HepG2 (cell line): ENCODE measurements at places on chromosomes 2 and 18. TPM values are rescaled to one million over a fixed set of nuclear protein-coding genes. Genes with fewer than 3 reads are reported as not detected.

DNA sequence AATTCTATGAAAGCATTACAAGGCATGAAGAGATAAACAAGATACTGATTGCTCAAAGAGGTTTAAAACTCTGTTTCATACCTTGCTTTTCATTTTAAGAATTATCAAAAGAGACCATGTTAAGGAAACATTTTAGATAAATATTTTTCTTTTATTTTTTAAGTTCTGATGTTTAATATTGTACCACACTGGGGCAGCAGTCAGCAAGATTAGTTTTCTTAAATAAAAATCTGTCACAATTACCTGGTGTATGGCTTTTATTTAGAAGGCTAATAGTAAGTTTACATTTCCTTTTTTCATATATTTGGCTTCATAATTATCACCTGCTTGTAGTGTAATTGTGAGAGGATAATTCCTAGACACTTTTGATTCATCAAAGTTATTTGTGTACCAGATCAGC is 46.4 kb downstream of the ZNF804A start:
- H3K4me1 ChIP-seq, result no peaks in the 10 kb centered on the region
- DNase-seq, result no peak
- no peaks in the 10 kb centered on the region for H3K36me3 ChIP-seq
- H3K27me3 ChIP-seq, result no peaks in the 10 kb centered on the region

DNA sequence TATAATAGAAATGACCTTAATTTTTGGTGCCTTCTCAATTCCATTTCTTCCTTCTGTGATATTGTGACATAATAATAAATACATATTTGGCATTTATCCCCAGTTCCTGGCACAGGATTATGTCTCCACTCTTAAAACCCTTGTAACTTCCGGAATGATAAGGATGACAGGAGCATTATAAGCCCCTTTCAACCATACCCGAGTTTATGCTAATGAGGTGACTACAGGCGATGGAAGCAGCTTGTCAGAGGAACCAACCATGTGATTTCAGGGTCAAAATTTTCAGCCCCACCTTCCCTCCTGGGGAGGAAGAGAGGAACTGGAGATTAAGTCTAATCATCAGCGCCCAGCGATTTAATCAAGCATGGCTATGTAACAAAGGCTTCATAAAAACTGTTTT is 528.5 kb upstream of the CRIM1 start:
- DNase-seq, result no peak
- no peaks in the 10 kb centered on the region for H3K36me3 ChIP-seq
- no peaks in the 10 kb centered on the region for H3K4me1 ChIP-seq

- no peaks in the 10 kb centered on the region for H3K27me3 ChIP-seq
- H3K4me3 ChIP-seq, result peak overlapping the region; percentile 97
- H3K4me1 ChIP-seq, result peaks cover 55% of the 10 kb centered on the region
- peak; percentile 62 for DNase-seq
Observed at GRCh38 chr2:169828141-169828811, 1.0 kb downstream of the UBR3 start.

DNA sequence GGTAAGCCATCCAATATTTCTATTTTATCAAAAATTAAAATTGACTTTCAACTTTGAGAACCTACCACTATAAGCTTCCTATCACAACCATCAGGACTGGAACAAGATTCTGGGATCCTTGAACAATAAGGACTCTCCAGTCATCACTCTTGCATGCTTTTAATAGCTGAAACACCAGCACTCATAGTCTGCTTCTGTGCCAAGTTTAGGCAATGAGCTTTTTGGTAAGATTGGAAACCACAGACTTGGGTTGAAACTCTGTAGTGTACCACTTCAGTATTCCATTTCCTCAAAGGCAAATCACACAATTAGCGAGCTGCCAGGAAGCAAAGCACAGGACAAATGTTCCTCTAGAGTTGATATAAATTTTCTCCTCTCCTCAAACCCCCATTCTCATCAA is 1065.8 kb upstream of the SLC39A10 start:
- no peaks in the 10 kb centered on the region for H3K27me3 ChIP-seq
- H3K27ac ChIP-seq, result no peak overlapping the region
- H3K4me3 ChIP-seq, result no peak overlapping the region
- H3K4me1 ChIP-seq, result no peaks in the 10 kb centered on the region
- H3K36me3 ChIP-seq, result no peaks in the 10 kb centered on the region
- DNase-seq, result no peak

DNA sequence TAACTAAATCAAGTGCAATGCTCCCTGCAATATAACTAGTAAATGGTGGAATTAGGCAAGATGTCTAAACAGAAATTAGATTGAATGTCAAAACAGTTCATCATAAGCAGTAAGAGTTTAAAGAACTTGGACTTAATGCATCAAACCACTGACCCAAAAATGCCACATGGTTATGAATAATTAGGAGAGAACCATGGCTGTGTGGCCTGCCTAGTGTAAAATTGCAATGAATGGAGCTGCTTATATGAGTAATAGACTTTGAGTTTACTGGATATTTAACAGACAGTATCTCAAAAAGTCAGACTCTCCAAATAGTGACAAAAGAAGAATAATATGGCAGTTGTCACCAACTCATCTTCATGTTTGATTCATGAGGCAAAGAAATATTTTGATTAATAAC is 101.6 kb upstream of the COL5A2 start:
- no peak overlapping the region for H3K4me3 ChIP-seq
- H3K4me1 ChIP-seq, result no peaks in the 10 kb centered on the region
- DNase-seq, result no peak
- H3K27ac ChIP-seq, result no peak overlapping the region
- H3K36me3 ChIP-seq, result no peaks in the 10 kb centered on the region

- H3K36me3 ChIP-seq, result no peaks in the 10 kb centered on the region
- peaks cover 19% of the 10 kb centered on the region for H3K4me1 ChIP-seq
- peak; percentile 15 for DNase-seq
- H3K27ac ChIP-seq, result no peak overlapping the region
- peak overlapping the region; percentile 52 for H3K4me3 ChIP-seq
Observed at GRCh38 chr2:142130111-142131009, 456 bp downstream of the LRP1B start.

GRCh38 chr2:75528221-75528977 is 32.3 kb downstream of the EVA1A start:
- no peaks in the 10 kb centered on the region for H3K27me3 ChIP-seq
- peaks cover 34% of the 10 kb centered on the region for H3K36me3 ChIP-seq
- peaks cover 91% of the 10 kb centered on the region for H3K4me1 ChIP-seq
- H3K27ac ChIP-seq, result peak overlapping the region; percentile 92

DNA sequence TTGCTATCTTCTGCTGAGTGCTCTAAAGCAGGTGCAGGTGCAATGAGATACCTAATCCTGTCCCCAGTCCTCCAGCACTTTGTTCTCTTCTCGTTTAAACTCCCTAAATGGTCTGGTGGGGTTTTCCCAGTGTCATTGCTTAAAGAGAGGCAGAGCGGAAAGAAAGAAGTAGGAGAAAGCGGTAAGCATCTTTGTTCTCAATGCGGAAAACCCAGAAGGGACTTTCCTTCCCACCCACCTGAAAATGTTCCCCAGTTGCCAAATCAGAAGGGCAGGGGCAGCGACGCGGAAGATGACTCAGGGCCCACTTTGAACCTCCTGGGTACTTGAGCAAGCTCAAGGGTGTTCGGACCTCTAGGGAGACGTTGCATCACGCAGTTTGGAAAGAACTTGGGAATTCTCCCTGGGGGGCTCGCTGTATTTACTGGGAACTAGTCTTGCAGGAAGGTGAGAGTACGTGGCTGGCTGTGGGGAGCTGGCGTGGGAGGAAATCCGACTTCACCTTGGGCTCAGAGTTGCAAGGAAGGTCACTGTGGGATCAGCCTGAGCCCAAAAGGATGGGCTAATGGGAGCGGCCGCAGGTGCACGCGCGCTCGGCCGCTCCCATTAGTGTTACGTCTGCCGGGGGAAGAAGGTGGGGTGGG is 589 bp upstream of the SGPP2 start:
- H3K36me3 ChIP-seq, result no peaks in the 10 kb centered on the region
- no peak overlapping the region for H3K4me3 ChIP-seq
- no peak for DNase-seq
- no peak overlapping the region for H3K27ac ChIP-seq
- no peaks in the 10 kb centered on the region for H3K4me1 ChIP-seq
- peaks cover 3% of the 10 kb centered on the region for H3K27me3 ChIP-seq

GRCh38 chr18:79939096-79939495 is 12.4 kb downstream of the SLC66A2 start:
- peaks cover 78% of the 10 kb centered on the region for H3K4me1 ChIP-seq
- DNase-seq, result no peak
- H3K27ac ChIP-seq, result no peak overlapping the region
- H3K4me3 ChIP-seq, result no peak overlapping the region
- no peaks in the 10 kb centered on the region for H3K27me3 ChIP-seq

GRCh38 chr2:55931281-55931680 is 7.7 kb upstream of the EFEMP1 start:
- H3K27me3 ChIP-seq, result no peaks in the 10 kb centered on the region
- H3K4me3 ChIP-seq, result no peak overlapping the region
- no peak for DNase-seq
- no peak overlapping the region for H3K27ac ChIP-seq

GRCh38 chr2:189231719-189232323 is 52.3 kb upstream of the COL5A2 start:
- no peaks in the 10 kb centered on the region for H3K36me3 ChIP-seq
- H3K4me3 ChIP-seq, result no peak overlapping the region
- H3K27ac ChIP-seq, result no peak overlapping the region
- no peak for DNase-seq

GRCh38 chr18:48562075-48562474 is 23.2 kb downstream of the CTIF start:
- no peak for DNase-seq
- no peak overlapping the region for H3K4me3 ChIP-seq
- H3K27ac ChIP-seq, result no peak overlapping the region
- H3K27me3 ChIP-seq, result no peaks in the 10 kb centered on the region
- 0 out of 3 replicates have a peak, but pooled peaks cover 3% of the 10 kb centered on the region for H3K36me3 ChIP-seq

GRCh38 chr2:63078852-63079606 is 28.4 kb downstream of the OTX1 start:
- no peak overlapping the region for H3K27ac ChIP-seq
- H3K4me1 ChIP-seq, result peaks cover 27% of the 10 kb centered on the region
- H3K4me3 ChIP-seq, result no peak overlapping the region
- DNase-seq, result peak; percentile 61
- H3K27me3 ChIP-seq, result no peaks in the 10 kb centered on the region

DNA sequence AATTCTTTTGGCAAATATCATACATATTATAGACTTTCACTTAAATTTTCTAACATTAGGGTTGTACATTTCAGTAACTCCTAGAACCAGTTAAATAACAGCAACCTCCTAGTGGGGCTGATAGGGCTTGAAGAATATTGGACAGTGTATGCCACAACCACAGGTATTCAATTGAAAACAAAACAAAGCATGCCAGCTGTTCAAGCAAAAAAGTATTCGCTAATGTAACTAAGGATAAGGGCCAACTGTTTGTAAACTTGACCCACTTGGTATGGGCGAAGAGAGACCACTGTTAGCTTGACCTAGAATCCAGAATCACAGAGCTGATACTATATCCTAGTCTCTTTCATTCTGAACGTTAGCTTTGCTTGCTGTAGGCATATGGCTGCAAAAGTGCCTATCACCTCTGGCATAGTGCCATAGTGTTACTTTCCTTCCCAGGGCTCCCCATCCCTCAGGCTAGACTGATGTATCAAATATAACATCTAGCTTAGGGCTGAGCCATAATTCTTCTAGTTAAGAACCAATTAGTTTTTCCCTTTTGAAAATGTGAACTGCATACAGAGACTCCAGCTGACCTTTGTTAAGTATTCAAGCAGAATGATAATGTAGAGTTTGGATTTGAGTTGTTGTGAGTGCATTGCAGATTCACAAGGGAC is 458.8 kb upstream of the NRXN1 start:
- no peaks in the 10 kb centered on the region for H3K4me1 ChIP-seq
- DNase-seq, result no peak
- H3K27me3 ChIP-seq, result no peaks in the 10 kb centered on the region
- H3K27ac ChIP-seq, result no peak overlapping the region
- H3K4me3 ChIP-seq, result no peak overlapping the region

DNA sequence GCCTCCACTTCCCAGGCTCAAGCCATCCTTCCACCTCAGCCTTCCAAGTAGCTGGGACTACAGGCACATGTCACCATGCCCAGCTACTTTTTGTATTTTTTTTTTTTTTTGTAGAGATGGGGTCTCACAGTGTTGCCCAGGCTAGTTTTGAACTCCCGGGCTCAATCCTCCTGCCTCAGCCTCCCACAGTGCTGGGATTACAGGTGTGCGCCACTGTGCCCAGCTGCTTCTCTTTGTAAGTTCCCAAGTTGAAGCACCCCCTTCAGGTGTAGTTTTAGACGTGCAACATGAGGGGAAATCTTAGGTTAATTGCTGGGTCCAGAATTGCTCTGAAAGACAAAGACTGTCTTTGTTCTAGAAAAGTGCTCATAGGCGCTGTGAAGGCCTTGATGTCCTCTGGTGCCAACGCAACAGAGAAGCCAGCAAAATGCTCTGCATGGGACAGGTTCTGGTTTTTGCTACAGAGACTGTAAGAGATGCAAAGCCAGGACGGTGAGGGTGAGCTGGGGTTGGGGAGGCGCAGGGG is 46.6 kb downstream of the RRM2 start:
- peaks cover 8% of the 10 kb centered on the region for H3K36me3 ChIP-seq
- no peaks in the 10 kb centered on the region for H3K4me1 ChIP-seq
- peak; percentile 57 for DNase-seq
- no peak overlapping the region for H3K4me3 ChIP-seq

DNA sequence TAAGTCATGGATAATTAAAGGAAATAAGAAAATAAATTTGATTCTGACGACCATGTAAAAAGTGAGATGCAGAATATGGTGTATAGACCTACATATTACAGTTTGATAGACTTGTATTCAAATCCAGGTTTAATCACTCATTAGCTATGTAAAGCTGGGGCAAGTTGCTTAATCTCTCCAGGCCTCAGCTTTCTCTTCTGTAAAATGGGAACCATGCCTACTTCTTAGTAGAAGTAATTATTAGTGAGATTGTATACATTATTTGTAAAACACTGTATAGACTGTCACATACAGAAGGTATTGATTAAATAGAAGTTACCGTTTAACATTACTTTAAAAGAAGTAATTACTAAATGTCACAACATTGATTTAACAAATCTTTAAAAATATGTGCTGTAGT is 392.2 kb downstream of the STK39 start:
- no peaks in the 10 kb centered on the region for H3K36me3 ChIP-seq
- DNase-seq, result no peak
- no peak overlapping the region for H3K27ac ChIP-seq
- H3K4me1 ChIP-seq, result no peaks in the 10 kb centered on the region
- no peak overlapping the region for H3K4me3 ChIP-seq

GRCh38 chr18:40708726-40709125 is 1246.3 kb upstream of the PIK3C3 start:
- no peak for DNase-seq
- H3K27me3 ChIP-seq, result no peaks in the 10 kb centered on the region
- H3K27ac ChIP-seq, result no peak overlapping the region

The AQP12A gene
- total RNA-seq, result not detected in 2 replicates

The NCL gene
- total RNA-seq, result 779 and 1,144 TPM in 2 replicates

The TLX2 gene
- 0.20 TPM in 1 of 2 replicates, not detected in the other for total RNA-seq

The UGT1A4 gene
- not detected in 2 replicates for total RNA-seq

The KCNIP3 gene
- not detected in 2 replicates for total RNA-seq
